ENCODE measurements at places on chromosomes 2 and 18.

- DNase-seq = no peak
Measured at GRCh38 chr2:183543222-183543621, 419.0 kb downstream of the NUP35 start.

DNA sequence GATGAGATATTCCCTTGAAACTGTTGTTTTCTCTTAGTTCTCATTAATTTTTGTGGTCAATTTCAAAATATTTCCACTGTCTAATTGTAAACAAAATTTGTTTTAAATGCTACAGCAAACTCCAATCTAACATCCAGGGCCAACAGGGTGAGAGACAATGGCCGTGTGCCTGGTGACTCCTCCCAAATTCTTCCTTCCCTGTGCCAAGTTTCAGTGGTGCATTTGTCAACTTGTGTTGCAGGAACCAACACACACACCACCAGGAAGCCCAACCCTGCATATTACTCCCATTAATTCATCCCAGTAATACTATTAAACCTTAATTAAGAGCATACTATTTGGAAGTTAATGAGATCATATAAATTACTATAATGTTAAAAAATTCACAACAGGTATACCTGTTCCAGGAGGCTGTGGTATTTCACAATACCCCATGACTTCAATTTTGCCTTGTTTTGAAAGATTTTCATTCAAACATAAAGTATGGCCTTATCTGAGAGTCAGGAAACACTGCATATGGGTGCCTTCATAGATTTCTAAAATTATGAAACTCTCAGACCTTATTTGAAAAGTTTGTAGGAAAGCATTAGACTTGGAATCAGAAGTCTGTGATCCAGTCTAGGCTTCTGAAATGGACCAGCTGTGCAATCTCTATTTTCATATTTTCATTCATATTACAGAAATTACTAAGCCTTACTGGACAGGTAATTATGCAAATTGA, 1.1 kb downstream of the SERPINB2 start:
- no peak for DNase-seq

DNA sequence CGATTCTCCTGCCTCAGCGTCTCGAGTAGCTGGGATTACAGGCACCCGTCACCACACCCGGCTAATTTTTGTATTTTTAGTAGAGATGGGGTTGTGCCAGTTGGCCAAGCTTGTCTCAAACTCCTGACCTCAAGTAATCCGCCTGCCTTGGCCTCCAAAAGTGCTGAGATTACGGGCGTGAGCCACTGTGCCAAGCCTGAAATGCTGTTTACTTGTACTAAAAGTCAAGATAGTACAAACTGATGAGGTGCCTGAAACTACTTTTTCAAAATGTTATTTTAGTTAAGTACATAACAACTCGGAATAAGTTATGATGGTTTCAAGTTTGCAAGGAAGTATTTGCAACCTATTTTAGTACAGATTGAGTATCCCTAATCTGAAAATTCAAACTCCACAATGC, 85.7 kb downstream of the CEP192 start:
- no peak for DNase-seq

GRCh38 chr2:1137913-1138391, 187.3 kb downstream of the SNTG2 start:
- no peak for DNase-seq

DNA sequence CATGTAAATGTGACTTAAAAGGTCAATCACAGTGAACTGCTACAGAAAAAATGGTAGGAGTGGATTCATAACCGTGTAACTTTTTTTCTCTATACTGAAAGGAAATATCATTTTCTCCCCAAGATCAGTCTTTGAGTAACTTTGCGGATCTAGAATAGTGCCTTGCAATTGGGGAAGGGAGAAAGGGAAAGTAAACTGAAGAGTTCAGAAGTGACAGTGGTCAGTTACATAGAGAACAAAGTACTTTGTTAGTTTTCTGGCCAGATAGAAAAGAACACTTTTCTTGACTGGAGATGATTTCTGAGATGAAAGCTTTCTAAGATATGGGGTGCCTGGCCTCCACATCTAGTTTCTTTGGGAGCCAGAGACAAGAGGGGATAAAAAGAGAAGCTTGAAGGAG, 26.6 kb downstream of the PARD3B start:
- DNase-seq = no peak

GRCh38 chr2:236717729-236718128, 148.1 kb downstream of the ACKR3 start:
- DNase-seq = no peak

DNA sequence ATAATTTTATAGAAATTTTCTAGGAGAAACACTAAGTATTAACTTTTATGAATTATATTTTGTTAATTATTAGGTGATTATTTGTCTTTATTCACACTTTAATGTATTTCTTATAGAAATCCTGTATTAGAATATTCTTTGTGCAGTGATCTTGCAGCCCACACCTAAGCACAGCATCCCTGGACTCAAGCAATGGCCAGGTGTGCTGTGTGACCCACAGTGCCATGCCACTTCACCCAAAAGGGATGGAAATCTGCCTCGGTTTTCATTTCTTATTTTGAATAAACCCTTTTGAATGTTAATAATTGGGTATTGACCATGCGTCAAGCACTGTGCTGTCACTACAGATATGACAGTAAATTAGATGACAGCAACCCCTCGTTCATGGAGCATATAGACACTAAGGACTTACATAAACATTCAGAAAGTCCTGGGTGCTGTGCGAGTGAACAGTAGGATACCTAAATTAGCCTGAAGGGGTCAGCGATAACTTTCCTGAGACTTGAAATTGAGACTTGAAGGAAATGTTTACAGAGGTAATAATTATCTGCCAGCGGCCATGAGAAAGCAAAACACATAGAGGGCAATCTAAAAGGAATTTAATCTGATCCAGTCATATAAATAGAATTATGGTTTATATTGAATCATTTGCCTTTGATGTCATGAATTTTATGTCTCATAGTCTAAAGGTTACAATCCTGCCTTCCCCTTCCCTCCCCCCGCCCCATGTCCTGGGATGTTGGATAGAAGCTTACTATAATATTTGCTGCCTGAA, 52.7 kb upstream of the CALCRL start:
- DNase-seq = no peak

DNA sequence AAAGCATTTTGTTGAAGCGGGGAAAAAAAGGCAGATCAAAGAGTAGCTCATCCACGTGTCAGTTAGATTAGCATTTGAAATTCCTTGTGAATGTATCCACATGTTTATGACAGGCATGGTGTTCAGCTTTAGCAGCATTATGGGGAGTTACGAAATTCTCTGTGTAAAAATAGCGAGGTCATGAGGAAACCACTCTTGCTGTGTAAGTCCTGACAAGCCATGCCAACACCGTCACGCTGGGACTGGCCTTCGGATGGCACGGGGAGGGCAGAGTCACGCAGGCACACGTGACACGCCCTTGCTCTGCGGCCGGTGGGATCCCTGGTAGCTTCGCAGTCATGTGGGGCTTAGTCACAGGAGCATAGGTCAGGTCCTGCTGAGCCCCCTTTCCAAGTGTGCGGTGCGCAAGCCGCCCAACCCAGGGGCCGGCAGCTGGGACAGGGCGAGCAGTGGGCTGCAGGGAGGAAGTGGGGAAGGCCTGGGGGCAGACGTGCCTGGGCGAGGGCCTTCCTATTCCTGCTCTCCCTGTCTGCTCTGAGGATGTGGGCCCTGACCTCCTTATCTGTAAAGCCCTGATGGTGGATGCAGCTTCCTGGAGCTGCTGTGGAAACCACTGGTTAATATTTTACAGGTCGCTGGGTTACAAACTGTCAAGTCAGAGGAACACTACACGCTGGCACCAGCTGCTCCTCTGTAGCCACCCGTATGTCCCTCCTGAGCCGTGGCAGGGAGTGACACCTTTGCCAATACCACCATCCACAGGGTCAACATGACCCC, 18.0 kb downstream of the MBP start:
- no peak for DNase-seq

DNA sequence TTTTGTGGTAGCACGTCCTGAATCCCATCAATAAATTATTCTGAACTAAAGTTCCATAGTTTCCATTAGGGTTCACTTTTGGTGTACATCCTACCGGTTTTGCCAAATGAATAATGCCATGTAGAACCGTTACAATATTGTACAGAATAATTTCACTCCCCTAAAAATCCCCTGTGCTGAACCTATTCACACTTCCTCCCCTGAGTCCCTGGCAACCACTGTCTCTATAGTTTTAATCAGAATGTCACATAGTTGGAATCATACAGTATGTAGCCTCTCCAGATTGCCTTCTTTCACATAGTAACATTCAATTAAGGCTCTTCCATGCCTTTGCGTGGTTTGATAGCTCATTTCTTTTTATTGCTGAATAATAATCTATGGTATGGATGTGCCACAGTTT, 9.6 kb upstream of the CASP8 start:
- DNase-seq = no peak

- no peak for DNase-seq
Measured at GRCh38 chr18:45161850-45162249, 453.4 kb upstream of the SLC14A2 start.

DNA sequence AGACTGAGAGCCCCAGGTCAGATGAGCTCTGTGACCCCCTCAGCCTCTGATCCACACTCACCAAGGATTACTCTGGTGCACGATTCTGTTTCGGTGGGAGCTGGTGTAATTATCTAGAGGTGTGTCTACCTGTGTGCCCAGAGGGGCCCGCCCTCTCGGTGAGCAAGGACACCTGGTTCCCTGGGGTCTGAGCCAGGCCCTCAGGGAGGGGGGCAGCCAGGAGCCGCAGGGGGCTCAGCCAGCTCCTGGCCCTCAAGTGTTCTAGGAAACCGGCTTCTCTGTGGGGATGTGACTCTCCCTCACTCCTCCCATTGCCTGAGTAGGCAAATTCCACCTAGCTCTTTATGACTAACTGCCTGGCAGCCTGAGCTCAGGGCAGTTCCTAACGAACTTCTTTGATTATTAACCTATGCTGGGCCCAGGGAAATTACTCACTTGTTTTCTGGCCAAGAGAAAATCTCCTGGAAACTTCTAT, 17.4 kb downstream of the AGAP1 start:
- DNase-seq = no peak

- no peak for DNase-seq
Measured at GRCh38 chr2:147352264-147353071, 492.4 kb upstream of the ACVR2A start.

GRCh38 chr18:75070625-75071483, 138.1 kb downstream of the PTGR3 start:
- no peak for DNase-seq

DNA sequence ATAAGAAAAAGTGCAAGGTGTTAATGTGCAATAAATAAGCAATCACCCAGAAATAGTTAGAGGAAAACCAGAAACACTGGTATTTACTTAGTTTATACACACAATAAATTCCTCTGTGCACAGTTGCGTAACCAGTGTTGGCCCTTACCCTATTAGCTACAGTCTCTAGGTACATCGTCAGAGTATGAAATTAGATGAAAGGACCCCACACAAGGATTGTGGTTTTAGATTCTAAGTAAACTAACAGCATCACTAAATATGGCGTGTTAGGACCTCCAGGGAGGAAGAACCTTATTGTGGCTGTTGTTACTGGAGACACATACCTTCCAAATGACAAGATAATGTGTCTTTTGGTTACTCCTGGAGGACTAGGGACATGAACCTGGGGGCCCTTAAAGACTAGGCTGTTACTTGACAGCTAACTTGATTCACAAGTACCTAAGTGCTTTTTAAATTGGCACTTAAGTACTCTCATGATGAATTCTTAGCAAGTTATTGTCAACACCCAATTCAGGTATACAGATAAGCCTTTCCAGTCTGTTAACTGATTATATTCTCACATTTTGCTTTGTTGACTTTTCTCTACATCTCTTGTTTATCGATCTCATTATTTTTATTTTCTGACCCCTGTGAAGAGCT, 115.3 kb downstream of the FEZ2 start:
- no peak for DNase-seq

GRCh38 chr2:39433586-39434195, 3.4 kb downstream of the MAP4K3 start:
- no peak for DNase-seq

DNA sequence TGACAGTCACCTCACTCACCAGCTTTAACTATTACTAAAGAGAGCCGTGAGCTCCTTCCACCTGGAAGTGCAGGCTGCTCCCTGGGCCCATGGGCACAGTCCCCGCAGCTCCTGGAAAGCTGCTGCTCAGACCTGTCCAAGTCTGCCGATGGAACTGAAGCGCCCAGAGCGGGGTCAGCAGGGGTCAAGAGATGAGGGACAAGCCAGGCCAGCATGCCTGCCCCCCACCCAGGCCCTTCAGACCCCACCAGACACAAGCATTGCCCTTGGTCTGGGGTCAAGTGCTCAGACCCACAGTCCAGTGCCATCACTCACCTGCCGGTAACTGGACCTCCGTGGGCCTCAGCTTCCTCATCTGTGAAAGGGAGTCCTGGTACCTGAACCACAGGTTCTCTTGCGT, 59.9 kb downstream of the BIN1 start:
- DNase-seq = no peak

GRCh38 chr2:3042601-3043585, 334.7 kb downstream of the EIPR1 start:
- no peak for DNase-seq

- DNase-seq = no peak
Measured at GRCh38 chr2:200834701-200835100, 23.0 kb downstream of the BZW1 start.

GRCh38 chr2:23679044-23679443, 247.9 kb downstream of the ATAD2B start:
- no peak for DNase-seq

GRCh38 chr18:59885579-59886163, 14.1 kb upstream of the PMAIP1 start:
- no peak for DNase-seq

- DNase-seq = no peak
Measured at GRCh38 chr2:200748779-200749178, 62.9 kb upstream of the BZW1 start.

DNA sequence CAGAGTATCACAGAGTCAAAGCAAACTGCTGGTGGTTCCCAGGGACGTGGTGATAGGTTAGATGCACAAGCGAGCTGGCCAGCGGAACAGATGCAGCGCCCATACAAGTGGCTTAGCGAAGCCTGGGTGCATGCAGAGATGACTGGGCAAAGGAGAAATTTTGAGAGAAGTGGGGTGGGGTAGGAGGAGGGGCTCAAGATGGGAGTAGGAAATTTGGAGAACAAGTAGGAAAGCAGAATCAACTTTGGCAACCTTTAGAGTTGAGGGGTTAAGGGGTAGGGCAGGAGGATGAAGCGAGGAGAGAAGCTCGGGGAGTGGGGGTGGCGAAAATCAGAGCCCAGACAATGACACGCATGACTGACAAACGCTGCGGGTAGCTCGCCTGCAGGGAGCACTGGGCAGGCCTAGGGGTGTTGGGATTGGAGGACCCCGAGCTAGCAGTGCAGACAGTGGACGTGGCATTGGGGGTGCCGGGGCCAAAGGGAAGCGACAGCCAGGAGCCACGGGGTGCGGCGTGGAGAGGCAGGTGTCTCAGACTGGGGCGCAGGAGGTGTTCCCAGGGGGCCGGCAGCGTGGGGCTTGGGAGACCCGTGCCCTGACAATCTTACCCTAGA, 431 bp downstream of the FAM98A start:
- peak; percentile 15 for DNase-seq
